Peyer's patch (tissue), 4 donors: ENCODE measurements at places on chromosomes 5 and 9. TPM values are rescaled to one million over a fixed set of nuclear protein-coding genes. Genes with fewer than 3 reads are reported as not detected.
A peak's percentile ranks its signal among the peaks of the same experiment; 100 is the strongest.

The HABP4 gene
- 5.6 TPM for total RNA-seq

The EGFLAM gene
- total RNA-seq, result 1.7 TPM

The CD72 gene
- total RNA-seq, result 4.7 TPM

The PCA3 gene
- not detected for total RNA-seq

The PALM2AKAP2 gene
- not detected for total RNA-seq

- DNase-seq, result no peak
Observed at GRCh38 chr9:26551971-26552370, 340.6 kb downstream of the CAAP1 start.

DNA sequence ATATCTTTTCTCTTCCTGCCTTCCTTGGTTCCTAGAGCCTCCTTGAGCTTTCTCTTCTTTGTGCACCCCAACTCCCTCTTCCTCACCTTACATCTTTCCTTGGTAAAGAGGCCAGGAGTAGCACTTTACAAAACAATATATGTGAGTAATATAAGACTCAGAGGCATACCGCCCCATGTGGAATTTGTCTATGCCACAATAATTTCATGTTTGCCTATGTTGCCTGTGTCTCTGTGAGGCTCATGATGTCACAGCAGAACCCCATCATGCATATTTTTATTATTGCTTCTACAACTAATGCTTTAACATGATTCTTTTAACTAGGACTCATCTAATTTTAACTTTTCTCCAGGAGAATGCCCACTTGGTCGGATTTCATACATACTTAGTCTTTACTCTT is 15.0 kb upstream of the LVRN start:
- no peak for DNase-seq

DNA sequence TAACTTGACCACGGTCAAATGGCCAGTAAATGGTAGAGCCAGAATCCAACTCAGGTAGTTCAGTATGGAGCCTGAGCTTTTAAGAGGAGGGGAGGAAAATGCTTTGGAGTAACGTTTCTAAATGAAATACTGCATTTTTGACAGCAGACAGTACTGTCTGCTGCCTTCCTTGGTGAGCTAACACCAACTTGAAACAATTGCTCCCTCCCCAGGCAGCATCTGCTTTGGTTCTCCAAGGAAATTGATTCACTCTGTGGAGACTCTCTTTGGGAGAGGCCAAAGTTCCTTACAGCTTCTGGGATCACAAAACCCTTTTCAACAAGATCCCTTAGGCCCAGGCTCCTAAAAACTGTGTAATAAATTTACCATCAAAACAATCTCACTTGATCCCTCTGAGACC is 75.2 kb upstream of the SSBP2 start:
- DNase-seq, result no peak

DNA sequence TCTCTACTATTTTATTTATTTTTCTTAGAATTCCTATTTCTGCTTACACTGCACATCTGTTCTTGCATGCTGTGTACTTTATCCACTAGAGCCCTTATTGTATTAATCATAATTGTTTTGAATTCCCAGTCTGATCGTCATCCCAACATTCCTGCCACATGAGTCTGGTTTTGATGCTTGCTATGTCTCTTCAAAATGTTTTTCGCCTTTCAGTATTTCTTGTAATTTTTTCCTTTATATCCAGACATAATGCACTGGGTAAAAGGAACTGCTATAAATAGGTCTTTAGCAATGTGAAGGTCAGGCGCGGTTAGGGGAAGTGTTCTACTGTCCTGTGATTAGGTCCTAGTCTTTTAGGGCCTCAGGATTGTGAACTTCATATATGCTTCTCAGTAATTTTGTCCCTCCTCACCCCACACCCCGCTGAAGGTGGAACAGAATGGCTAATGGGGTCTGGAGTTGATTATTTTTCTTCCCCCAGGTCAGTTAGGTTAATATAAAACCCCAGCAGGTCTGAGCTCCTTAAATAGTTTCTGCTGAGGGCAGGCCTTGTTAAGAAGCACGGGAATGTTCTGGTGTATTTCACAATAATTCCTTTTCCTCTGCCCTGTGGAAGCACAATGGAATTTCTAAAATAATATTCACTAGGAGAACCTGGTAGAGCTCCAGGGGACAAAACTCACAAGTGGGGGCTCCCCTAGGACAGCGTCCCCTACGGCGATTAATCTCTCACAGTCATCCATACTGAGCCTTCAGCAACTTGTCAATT is 146.6 kb upstream of the TUT7 start:
- DNase-seq, result no peak

DNA sequence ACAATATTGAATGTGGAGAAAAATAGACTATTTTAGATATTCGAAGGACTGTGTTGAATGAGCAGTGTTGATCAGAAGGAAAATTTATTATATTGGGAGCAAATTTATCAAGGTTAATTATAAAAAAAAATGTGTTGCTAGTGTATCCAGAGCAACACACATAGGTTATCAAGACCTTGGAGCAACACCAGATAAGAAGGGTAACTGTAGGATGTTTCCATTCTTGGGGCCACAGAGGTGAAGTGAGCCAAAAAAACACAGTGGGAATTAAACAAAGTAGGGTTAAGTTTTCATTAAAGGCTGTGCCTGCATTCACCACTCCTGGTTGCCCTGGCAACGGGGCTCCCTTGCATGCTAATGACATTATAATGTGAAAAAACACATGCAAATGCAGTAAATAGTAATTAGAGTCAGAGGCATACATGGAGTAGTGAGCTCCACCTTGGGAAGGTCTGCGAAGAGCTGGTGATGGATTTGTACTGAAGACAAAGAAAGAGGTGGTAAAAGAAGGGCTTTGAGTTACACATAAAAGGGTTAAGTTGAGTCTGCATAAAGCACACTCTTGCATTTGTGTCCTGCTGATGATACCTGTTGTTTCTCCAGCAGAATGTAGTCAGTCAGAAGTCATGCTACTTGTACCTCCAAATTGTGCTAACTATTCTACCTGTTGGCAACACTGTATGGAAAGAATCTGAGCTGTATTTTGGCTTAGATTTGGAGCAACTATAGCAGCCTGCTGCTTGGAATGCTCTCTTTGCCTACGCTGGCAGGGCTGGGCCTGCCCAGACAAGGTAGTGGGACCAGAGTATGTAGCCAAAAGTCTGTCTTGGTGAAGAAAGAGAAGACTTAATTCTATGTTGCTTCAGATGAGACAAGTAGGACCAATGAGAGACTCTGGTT is 59.6 kb downstream of the ATG10 start:
- no peak for DNase-seq

- no peak for DNase-seq
Observed at GRCh38 chr9:7500521-7500920, 299.1 kb downstream of the DMAC1 start.

DNA sequence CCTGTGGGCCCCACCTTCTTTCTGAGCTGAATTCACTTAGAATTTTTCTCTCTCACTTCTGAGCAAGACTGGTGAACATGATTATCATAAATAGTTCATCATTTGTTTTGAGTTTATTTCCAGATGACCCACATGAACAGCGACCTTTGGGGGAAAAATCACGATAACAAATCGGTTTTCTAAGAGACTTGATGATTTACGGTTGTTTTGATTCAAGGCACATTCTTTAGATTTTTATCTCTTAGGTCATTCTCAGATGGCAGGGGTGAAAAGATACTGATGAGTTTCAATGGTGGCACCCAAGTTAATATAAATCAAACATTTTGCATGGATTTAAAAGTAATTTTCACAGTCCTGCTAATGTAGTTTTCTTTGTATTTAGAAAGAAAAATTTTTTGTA is 95.1 kb downstream of the DMXL1 start:
- DNase-seq, result no peak

- DNase-seq, result peak; percentile 94
Observed at GRCh38 chr9:120928483-120929228, 2.1 kb upstream of the TRAF1 start.

DNA sequence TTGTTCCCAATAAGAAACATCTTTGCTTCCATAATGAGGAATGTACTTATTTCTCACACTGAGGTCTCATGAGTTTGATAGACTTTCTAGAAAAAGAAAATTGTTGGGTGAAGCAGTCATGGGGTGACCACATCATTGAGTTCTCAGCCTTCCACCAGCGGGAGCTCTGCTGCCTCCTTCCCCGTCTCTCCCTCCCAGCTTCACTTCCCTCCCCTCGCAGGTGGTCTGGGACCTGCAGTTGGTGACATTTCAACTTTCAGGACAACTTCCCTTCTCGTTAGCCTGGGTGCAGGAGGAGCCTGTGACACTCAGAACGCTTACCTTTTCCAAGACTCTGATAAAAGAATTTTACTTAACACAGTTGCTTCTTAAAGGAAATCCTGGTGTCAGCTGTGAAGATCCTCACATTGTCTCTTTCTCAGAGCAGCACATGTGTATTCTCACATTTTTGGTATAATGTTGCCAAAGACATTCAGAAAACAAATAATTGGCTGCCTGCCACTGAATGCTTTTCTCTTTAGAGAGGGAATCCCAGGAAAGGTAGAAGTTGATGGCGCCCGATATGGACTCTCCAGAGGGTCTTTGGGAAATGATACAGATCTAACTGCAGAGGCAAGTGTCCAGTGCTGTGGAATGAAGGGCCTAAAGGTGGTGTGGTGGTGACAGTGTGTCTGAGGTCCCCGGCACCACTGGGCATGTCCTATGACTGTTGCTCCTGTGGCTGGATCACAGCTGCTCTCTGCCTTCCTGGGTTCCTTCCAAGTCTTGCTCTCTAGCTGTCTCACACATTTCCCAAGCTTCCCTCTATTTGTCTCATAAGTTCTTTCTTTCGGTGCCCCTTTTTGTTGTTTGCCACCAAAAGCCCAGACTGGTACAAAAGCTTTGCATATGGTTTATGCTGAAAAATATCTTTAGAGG is 238.1 kb downstream of the GAS1 start:
- no peak for DNase-seq

- DNase-seq, result no peak
Observed at GRCh38 chr9:70998962-70999361, 122.5 kb downstream of the TRPM3 start.

DNA sequence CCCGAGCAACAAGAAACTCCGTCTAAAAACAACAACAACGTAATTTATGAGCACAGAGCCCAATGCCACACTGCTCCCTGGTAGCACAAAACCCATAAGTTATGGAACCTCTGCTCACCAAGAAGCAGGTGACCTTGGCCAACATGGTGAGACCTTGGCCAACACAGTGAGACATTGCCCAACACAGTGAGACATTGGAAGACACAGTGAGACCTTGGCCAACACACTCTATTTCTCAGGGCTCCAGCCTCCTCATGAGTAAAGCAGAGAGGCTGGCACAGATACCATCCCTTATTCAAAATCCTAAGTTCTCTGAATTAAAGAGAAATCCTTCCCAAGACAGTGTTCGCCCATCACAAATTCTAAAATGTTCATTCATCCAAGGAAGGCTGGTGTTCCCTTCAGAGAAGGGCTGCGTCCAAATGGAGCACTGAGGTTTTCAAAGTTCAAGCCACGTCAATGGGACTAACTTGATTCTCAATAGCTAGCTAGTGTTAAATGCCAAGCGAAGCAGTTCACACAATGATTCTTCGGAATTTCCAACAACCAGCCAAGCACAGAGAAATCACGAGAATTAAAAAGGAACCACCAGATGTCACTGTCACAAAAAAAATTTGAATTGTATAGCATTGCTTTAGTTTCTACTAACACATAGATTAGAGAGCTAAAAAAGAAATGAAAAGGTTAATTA is 29.5 kb downstream of the TTC39B start:
- no peak for DNase-seq

GRCh38 chr9:20364959-20365358 is 257.3 kb downstream of the MLLT3 start:
- no peak for DNase-seq

DNA sequence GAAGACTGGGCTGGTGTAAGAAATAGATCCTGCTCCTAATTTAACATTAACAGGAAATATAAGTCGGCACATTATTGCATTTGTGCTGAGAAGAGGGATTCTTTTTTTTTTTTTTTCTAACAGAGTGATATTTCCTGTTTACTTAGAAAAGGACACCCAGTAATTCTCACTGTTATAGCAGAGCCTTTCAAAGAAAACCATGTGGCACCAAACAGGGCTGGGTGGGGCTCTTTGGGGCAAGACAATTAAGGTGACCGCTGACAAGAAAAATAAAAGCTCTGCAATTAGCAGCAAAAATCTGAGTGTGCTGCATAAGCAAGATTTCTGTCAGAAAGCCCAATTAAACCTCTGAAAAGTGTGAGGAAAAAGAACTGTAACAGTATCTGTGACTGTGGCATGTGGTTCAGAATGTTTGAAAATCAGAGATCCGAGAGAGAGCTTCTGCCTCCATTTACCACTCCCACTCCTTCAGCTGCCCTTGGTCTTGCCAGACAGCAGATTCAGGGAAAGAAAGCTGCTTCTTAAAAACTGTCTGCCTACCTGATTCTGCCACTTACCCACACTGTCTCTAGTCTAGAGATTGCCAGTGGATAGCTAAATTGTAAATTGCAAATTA is 77.1 kb upstream of the IQGAP2 start:
- no peak for DNase-seq

GRCh38 chr9:111628411-111628810 is 2.7 kb upstream of the DNAJC25 start:
- no peak for DNase-seq
